ENCODE measurements at places on chromosomes 2 and 18. TPM values are rescaled to one million over a fixed set of nuclear protein-coding genes. Genes with fewer than 3 reads are reported as not detected.

DNA sequence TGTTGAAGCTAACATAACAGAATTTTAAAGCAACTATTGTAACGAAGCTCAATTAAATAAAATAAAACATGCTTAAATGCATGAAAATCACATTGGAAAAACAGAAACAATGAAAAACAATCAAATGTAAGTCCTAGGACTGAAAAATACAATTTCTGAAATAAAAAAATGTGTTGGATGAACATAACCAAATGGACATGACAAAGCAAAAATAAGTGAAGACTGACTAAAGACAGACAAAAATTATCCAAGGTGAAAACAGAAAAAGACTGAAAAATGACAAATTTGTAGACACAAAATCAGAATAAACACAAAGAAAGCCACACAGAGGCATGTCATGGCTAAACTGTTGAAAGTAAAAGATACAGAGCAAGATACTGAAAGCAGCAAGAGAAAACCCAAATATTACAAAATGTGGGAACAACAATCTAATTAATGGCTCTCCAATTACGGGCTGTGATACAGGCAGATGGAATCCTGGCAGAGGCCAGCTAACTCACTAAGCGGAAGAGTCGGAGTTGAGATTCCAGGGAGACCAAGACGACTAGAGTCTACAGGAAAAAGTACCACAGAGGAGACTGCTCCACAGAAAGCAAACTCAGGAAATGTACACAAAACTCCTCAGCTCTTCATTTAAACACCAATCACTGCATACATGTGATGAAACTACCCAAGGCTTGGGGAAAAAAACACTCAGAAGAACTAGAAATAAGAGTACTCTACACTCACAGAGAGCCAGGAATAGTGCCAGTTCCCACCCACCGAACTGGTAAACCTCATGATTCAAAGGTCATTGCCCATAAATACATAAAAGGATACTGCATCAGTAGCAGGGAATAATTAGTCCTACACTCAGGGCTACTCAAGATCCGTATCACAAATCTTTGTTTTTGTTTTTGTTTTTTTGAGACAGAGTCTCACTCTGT is 83.6 kb downstream of the ATAD2B start:
- no peaks in the 10 kb centered on the region for H3K27me3 ChIP-seq
- no peaks in the 10 kb centered on the region for H3K4me1 ChIP-seq
- no peak for DNase-seq
- no peak overlapping the region for H3K27ac ChIP-seq
- no peak overlapping the region for H3K4me3 ChIP-seq
- peaks cover 47% of the 10 kb centered on the region for H3K36me3 ChIP-seq

- peaks cover 10% of the 10 kb centered on the region for H3K36me3 ChIP-seq
- no peak overlapping the region for H3K4me3 ChIP-seq
- no peaks in the 10 kb centered on the region for H3K27me3 ChIP-seq
- no peak overlapping the region for H3K27ac ChIP-seq
- H3K4me1 ChIP-seq = peaks cover 6% of the 10 kb centered on the region
- no peak for DNase-seq
These were observed 180.8 kb downstream of the FAM210A start for GRCh38 chr18:13545514-13545913.

- H3K4me3 ChIP-seq = no peak overlapping the region
- no peaks in the 10 kb centered on the region for H3K4me1 ChIP-seq
- no peaks in the 10 kb centered on the region for H3K27me3 ChIP-seq
These were observed 60.1 kb downstream of the ABCG8 start for GRCh38 chr2:43898838-43899346.

- H3K36me3 ChIP-seq = peaks cover 47% of the 10 kb centered on the region
- H3K4me3 ChIP-seq = no peak overlapping the region
- no peak for DNase-seq
- peak overlapping the region; percentile 6 for H3K27ac ChIP-seq
- peaks cover 36% of the 10 kb centered on the region for H3K4me1 ChIP-seq
- no peaks in the 10 kb centered on the region for H3K27me3 ChIP-seq
These were observed 4.8 kb downstream of the CTDSP1 start for GRCh38 chr2:218404351-218405085.

DNA sequence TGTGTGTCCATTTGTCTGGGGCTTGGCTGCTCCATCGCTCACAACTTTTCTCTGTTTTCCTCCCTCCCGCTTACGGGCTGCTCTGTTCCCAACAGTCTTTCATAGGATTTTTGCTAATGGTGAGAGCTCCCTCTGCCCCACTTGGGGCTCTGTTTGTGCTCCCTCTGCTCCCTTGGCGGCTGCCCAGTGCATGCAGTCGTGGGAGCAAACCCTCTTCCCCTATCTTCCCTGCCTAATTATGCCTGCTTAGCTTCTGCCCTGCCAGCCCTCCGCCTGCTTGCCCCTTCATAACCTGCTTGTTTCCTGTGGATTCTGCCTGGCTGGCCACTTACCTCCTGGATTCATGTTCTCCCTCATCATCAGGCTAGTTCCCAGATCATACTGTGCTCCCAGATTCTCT is 6.6 kb upstream of the KRTCAP3 start:
- peaks cover 6% of the 10 kb centered on the region for H3K4me1 ChIP-seq
- DNase-seq = no peak
- no peak overlapping the region for H3K4me3 ChIP-seq

GRCh38 chr2:128500138-128500800 is 181.6 kb upstream of the HS6ST1 start:
- no peak for DNase-seq
- H3K36me3 ChIP-seq = no peaks in the 10 kb centered on the region
- H3K4me3 ChIP-seq = no peak overlapping the region
- H3K27ac ChIP-seq = no peak overlapping the region

DNA sequence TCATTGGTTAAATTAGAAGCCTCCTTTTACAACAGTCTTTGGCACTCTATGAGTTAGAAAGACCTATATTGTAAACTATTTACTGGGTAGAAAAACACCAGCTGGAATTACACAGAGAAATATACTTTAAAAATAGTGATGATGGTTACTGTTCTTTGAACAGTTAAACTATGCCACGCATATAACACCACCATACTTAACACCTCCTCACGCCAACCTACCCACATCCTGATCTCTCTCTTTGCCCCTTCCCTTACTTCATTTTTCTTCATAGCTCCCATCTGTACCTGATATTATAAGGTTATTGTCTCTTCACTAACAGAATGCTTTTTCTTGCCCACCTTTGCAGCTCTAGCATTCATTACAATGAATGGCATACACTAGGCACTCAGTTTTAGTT is 173.8 kb downstream of the DPP4 start:
- no peak for DNase-seq
- H3K4me1 ChIP-seq = peaks cover 1% of the 10 kb centered on the region
- H3K27ac ChIP-seq = no peak overlapping the region
- H3K36me3 ChIP-seq = no peaks in the 10 kb centered on the region
- H3K4me3 ChIP-seq = no peak overlapping the region

GRCh38 chr2:152716805-152717227 is 445 bp downstream of the PRPF40A start:
- H3K4me3 ChIP-seq = peak overlapping the region; percentile 98
- peaks cover 62% of the 10 kb centered on the region for H3K36me3 ChIP-seq
- no peak for DNase-seq
- peak overlapping the region; percentile 98 for H3K27ac ChIP-seq
- no peaks in the 10 kb centered on the region for H3K27me3 ChIP-seq

Gene RGPD3
- total RNA-seq = 0.34 TPM

Gene CYS1
- 0.78 TPM for total RNA-seq

Gene HES6
- 10.2 TPM for total RNA-seq

Gene AGXT
- total RNA-seq = not detected

Gene DSC2
- not detected for total RNA-seq

Data from activated T-helper 2 cell treated with anti-CD3 and anti-CD28 coated beads, Interferon-gamma antibody, Interleukin-2, Interleukin-4, amounts not matched to agents 10 μg/mL and 5 μg/mL and 100 μg/mL, durations not matched to agents 14 hours and 24 hours and 36 hours (primary cell).